ENCODE measurements at places on chromosomes 11 and 22.

DNA sequence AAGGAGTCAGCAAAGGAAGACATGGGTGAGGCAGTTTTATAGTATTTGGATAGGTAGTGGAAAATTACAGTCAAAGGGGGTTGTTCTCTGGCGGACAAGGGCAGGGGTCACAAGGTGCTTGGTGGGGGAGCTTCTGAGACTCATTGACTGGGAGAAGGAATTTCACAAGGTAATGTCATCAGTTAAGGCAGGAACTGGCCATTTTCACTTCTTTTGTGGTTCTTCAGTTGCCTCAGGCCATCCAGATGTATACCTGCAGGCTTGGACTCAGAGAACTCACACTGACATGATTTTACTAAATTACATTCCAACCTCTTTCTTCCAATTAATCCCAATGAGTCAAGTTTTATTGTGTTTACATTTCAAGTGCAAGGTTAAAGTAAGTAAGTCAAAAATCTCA lies 240.5 kb upstream of the API5 start:
- DNase-seq: no peak

GRCh38 chr11:43681401-43681942 lies 934 bp downstream of the HSD17B12 start:
- no peak for DNase-seq

DNA sequence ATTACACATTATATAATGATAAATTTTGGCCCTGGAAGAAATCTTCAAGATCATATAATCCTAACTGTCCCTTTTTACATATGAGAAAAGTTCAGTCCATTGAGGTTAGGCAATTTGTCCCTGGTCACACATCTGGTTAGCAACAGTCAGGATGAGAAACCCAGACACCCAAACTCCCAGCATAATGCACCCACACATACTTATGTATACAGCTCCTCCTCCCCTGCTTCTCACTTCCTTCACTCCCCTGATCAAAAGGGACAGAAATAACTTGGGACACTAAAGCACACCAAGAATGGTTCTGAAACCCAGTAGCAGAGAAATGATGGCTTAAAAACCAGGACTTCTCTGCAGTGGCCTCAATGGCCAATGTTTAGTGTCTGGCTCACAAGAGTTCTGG lies 11.1 kb downstream of the NUMA1 start:
- peak; percentile 80 for DNase-seq

GRCh38 chr22:22178992-22179391 lies 65.6 kb upstream of the VPREB1 start:
- no peak for DNase-seq

DNA sequence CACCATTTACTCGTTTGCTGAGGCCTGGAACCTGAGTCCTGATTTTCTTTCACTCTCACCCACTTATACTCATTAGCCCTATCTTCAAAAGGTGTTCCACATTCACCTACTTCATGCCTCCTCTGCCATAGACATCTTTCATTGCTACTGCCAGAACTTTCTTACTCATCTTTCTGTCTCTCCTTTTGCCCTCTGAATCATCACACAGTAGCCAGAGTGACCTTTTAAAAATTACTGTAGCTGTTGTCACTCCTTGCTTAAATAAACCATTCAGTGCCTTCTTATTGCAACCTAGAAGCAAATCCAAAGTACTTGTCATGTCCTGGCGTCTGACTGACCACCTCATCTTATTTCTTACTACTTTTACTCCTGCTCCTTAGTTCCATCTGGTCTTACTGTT lies 38.2 kb downstream of the ATXN10 start:
- DNase-seq: no peak

DNA sequence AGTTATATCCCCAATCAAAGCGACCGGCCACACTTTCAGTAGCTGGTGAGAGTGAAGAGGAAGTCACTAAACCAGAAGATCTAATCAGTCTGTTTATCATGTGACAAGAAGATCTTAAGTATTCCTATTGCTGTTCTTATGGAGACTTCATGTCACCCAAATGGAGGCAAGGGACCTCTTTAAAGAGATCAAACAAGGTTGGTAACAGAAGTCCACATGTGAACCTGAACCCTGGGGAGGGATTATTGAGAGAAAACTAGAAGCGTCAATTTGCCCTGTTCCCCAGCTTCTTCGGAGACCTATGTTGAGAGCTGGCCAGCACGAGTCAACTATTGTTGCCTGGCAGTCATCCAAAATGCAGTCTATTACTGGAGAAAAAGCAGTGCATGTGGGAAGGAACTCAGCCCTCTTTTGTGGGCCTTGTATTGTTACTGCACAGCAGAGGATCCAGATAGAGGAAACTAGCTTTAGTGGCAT lies 76.9 kb upstream of the CTSC start:
- peak; percentile 63 for DNase-seq

DNA sequence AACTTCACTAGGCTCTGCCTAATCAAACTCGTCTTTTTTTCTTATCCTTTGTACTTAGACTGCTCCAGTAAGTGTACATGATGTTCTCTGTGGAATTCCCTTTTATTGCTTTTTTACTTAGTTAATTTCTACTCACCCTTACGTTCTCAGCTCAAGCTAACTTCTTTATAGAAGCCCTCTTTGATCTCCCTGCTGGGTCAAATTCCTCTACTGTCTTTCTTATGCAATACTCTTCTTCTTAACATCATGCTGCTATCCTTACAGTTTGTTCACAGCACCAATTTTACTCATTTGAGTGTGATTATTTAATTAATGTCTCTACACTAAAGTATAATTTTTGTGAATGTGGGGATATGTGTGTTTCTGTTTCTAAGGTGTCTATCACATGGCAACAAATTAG lies 498.3 kb downstream of the CNTN5 start:
- no peak for DNase-seq

GRCh38 chr22:50702821-50703725 lies 30.4 kb downstream of the SHANK3 start:
- DNase-seq: no peak

DNA sequence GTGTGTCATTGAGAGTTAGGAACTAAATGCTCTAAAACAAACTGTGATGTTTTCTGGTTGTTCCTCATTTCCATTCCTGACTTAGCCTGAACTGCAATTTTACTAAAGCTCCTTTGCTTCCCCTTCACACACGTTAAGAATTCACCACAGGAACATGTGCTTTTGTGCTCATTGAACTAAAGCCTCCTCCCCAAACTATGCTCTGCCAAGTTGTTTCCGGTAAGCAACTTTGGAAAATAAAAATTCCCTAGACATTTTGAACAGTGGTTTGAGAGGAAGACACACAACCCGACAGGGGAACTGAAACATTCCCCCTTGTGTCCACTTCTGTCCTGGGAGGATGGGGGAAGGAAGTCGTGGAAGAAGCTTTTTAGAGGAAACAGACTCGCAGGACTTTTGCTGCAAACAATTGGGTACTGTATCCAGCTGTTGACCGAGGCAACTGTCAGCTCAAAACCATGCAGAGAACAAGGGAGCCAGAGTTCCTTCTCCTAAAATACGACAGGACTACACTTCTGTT lies 66.9 kb downstream of the GAB2 start:
- DNase-seq: peak; percentile 96

GRCh38 chr11:68948496-68948895 lies 32.3 kb downstream of the MRGPRD start:
- no peak for DNase-seq

DNA sequence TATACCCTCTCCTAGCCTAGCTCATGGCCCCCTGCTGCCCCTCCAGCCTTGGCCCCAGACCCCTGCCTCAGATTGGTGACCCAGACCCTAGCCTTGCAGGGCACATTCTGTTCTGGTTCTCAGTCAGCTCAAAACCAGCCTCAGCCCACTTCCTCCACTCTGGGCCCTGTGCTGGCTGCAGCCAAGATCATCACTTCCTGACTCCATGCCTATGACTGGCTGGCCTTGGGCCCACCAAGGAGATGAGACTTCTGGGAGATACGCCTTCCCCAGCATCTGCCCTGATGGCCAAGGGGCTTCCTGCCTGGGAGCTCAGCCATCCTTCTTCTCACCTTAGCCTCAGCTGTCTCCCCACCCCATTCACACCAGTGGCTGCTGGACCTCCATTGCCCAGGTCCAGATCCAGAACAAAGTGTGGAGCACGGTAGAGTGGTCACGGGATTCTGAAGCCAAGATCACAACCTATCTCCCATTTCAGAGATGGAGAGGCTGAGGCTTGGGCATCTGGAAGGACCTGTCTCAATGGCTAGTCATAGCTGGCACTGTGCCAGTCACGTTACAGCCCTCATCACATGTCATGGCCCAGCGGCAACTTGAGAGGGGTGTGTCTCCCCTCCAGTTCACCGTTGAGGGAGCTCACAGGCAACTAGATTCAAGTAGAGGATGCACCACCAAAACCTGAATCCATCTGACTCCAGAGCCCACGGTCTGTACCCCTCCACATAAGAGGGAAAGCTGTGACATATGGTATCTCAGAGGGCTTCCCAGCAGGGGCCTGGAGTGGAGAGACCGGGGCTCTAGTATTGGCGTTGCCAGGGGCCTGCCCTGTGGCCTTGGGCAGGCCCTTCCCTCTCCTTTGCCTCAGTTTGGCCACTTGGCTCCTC lies 43.0 kb upstream of the KLHL35 start:
- DNase-seq: peak; percentile 51

DNA sequence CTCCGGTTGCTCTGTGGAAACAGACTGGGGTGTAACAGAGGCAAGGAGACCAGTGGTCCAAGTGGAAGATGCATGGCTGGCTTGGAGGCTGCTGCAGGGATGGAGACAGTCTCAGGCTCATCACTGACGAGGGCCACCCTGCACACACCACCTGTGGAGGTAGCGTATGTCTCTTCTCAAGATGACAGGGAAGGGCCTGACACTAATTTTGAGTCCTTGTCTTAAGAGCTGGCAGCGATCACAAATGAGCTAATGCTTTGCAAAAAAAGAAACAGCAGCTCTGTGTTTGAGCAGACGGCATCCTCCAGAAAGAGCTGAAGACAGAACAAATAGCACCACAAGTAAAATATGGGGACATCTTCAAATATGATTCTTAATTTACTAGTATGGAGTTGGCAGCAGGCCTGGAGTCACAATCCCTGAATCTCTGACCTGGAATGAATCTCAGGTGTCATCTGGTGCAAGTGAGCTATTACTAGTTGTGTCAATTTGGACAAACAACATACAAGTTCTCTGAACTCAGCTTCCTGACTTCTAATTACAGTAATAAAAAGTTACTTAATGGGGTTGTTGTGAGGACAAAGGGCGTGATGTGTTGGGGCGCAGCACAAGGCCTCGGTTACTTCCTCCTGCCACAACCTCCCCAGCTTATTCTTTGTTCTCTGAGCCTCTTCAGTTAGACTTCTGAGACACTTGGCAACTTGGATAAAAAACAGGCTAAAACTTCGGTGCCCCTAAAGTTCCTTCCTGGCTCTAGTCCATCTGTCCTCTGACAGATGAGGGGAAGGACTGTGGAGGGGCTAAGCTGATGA lies 95.2 kb upstream of the BID start:
- no peak for DNase-seq

- no peak for DNase-seq
These were observed 99.2 kb downstream of the SPON1 start for GRCh38 chr11:14061721-14062120.

GRCh38 chr11:108870373-108871020 lies 205.6 kb downstream of the DDX10 start:
- no peak for DNase-seq

GRCh38 chr11:13118194-13118593 lies 109.1 kb downstream of the RASSF10 start:
- DNase-seq: no peak

DNA sequence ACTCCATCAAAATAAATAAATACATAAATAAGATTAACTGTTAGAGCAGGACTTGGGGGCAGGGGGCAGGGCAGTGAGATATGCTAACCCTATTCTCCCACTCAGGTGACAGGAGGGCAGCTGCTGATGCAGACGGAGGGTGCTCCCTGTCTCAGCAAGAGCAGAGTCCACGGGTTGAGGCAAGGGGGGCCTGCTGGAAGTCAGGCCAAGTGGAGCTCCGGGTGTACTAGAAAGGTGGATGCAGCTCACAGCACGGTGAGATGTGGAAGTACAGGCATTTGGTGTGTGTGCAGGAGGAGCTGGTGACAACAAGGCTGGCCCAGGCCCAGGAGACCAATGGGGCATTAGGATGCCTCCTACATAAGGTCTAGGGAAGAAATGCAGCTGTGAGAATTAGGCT lies 467.3 kb upstream of the B3GAT1 start:
- DNase-seq: no peak

DNA sequence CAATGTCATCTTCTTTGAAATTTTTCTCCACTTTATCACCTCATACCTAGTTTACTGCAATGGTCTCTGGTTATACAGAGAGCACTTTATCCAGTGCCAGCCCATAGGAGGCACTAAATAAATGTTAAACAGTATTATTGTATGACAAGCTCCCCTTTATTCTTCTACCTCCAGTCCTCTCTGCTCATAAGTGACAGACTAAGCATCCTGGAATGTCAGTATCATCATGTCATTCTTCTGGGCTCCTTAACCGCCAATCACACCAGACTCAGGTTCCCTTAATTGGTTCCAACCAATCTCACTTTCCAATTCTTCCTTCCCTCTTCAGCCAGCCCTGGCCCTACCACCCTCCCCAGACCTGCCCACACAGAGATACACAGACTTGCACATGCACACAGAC lies 93.1 kb downstream of the RPL27A start:
- DNase-seq: no peak

DNA sequence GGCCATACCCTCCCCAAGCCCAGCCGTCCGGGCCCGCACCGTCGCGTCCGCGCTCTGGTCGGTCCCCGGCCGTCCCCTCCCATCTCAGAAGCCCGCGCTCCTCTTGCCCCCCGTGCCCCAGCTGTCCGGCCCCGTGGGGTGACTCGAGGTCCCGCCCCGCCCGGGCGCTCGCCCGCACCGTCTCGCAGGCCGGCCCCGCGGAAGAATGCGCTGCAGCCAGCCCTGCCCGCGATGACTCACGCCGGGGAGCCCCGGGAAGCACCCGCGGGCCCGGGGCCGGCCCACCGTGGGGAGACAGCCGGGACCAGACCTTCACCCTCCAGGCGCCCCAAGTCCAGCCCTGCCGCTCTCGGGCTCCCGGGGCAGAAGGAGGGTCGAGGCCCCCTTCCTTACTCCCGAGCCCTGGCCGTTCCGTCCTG lies 320 bp upstream of the PHLDA2 start:
- peak; percentile 25 for DNase-seq

- DNase-seq: peak; percentile 58
These were observed 53.4 kb downstream of the SCGB1A1 start for GRCh38 chr11:62472063-62472884.

GRCh38 chr22:32474635-32475467 lies at the start of gene FBXO7:
TSS of gene FBXO7 (plus strand) at chr22:32474811. CDS start at chr22:32475003, 192 bp downstream.
- peak; percentile 76 for DNase-seq

DNA sequence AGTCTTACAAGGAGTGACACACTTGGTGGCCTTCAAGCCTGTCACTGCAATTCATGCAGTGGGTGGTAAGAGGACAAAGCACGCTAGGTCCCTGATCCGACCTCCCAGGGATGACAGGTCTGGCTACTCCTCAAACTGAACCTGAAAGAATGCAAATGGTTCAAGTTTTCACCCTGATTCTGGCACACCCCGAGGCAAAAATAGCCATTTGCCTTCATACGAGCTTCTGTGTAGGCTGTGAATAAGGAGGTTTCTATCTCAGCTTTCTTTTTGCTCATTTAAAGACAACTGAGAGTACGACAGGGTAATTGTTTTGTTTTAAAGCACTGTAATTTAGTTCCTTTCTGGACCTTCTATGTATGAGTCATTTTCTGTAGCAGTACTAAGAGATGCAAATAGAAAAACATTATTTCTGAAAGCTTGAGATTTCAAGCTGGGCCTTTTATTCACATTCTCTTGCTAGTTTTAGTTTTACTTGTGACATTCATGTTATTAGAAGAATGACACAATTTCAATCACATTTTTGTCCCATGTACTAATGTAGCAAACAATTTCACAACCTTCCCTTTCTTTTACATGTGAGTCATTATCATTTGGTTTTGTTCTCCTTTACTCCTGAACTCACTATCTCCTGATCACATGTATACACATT lies 56.6 kb upstream of the FDX1 start:
- DNase-seq: peak; percentile 20
